ENCODE measurements at places on chromosomes 5 and 9. TPM values are rescaled to one million over a fixed set of nuclear protein-coding genes. Genes with fewer than 3 reads are reported as not detected.

The KCNMB1 gene
- 20.8 TPM for polyA plus RNA-seq

GRCh38 chr5:93567424-93567823 is 13.6 kb downstream of the NR2F1-AS1 start:
- H3K4me3 ChIP-seq, result no peak overlapping the region
- peaks cover 53% of the 10 kb centered on the region for H3K27me3 ChIP-seq
- H3K4me1 ChIP-seq, result peaks cover 12% of the 10 kb centered on the region
- DNase-seq, result no peak

The ANKRD55 gene
- 0.28 TPM for polyA plus RNA-seq

- H3K4me3 ChIP-seq, result no peak overlapping the region
- no peaks in the 10 kb centered on the region for H3K4me1 ChIP-seq
These were observed 217.9 kb downstream of the ATPSCKMT start for GRCh38 chr5:10031817-10032216.

DNA sequence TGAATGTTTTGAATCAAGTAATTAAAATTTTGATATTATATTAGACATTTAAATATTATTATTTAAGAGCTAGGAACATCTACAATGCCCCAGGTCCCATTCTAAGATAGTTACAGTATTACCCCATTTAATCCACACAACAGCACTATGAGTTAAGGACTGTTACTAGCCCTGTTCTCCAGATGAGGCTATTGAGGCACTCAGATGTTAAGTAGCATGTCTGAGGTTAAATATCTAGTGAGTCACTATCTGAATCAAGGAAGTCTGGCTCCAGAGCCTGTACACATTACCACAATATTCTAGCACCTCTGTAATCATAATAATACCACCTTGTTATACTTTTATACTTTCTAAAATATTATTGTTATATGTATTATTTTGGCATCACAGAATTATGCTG is 304.6 kb downstream of the PDE4D start:
- no peaks in the 10 kb centered on the region for H3K36me3 ChIP-seq
- H3K4me3 ChIP-seq, result no peak overlapping the region
- DNase-seq, result no peak
- H3K4me1 ChIP-seq, result no peaks in the 10 kb centered on the region

- peak overlapping the region; percentile 1 for H3K4me3 ChIP-seq
- DNase-seq, result peak; percentile 99
- H3K27me3 ChIP-seq, result no peaks in the 10 kb centered on the region
- peaks cover 81% of the 10 kb centered on the region for H3K4me1 ChIP-seq
- H3K36me3 ChIP-seq, result no peaks in the 10 kb centered on the region
- H3K27ac ChIP-seq, result peak overlapping the region; percentile 65
These were observed 83.4 kb downstream of the RAPGEF1 start for GRCh38 chr9:131656356-131657036.
